ENCODE measurements at places on chromosomes 3 and 15. TPM values are rescaled to one million over a fixed set of nuclear protein-coding genes. Genes with fewer than 3 reads are reported as not detected.

NUP210 gene
- total RNA-seq = 0.20 TPM

DNA sequence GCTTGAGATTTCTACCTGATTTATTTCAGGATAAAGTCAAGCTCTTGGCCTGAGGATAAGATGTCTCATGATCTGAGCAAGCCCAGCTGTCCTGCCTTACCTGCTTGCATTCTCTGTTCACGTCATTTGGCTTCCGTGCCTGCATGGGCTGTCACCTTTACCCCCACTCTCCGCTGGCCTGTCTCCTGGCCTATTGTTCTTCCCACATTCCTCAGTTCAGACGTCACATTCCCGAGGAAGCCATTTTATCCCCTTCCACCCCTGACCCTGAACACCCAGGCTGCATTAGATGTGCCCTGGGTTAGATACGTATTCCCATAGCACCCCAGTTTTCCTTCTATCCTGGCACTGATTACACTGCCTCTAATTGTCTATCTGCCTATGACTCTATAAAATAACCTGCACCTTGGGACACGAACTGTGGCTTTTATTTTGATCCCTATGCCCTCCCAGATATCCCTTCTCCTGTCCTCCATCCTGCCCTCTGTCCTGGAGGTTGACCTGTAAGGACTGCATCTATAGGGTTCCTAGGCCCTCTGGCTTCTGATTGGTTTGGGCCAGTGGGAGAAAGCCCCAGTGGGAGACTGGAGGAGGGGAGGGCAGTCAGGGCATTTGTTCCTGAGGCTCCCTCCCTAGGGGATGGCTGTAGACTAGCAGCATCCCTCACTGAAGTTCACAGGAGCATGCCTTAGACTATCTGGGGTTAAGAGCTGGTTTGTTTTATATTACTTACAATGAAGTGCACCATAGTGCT, 19.2 kb upstream of the UBE2Q2 start:
- DNase-seq = peak; percentile 76

GRCh38 chr3:76694063-76694462, 345.8 kb upstream of the ROBO2 start:
- DNase-seq = no peak

DNA sequence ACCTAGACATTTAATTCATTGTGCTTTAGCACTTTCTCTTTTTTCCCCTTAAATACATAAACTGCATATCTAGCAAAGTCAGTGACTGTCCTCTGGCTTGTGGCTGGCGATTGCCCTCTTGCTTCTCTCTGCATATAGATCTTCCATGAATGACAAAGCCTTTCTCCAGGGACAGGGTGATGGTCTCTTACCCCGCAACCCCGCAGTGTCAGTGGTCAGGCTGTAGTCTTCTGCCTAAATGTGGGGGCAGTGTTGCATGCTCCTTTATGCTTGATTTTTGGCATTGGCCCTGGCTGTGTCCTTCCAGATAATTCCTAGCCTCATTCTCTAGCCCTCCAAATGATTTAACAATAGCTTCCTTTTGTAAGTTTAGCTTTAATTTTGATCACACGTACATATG, 407.8 kb downstream of the GABRB3 start:
- DNase-seq = no peak

DNA sequence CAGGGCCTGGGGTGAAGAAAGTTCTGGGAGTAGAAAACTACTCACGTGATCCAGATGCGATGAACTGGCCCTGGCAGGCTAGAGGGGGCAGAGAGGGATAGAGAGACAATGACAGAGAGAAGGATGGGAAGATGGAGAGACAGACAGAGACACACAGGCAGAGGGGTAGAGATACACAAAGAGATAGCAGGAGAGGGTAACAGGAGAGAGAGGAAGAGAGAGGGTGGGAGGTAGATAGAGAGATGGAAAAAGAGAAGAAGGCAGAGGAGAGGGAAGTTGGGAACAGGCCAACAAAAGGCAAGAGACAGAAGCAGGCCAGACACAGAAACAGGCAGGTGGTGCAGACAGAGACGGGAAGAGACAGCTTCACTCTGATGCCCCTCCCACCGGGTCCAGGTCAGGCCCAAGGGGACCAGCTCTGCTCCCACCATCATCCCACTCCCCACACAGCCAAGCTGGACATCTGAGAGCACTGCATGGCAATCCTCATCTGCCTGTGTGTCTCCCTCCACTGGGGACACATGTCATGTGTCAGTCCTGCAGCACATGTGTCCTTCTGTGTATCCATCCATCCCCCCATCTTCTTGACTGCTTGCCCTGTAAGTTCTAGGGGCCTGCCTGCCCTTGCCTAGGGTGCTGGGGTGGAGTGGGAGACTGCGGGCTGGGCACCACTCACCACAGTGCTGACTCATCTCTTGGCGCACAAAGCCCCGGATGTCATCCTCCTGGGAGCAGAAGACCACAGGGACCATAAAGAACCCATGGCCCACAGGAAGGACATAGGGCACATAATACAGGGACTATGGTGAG, 2.2 kb upstream of the UCN2 start:
- peak; percentile 50 for DNase-seq

Data from lung microvascular endothelial cell (primary cell).